ENCODE measurements at places on chromosomes 13 and 19. TPM values are rescaled to one million over a fixed set of nuclear protein-coding genes. Genes with fewer than 3 reads are reported as not detected.

Gene DHDH
- total RNA-seq, result 4.5 TPM

Gene SHANK1
- not detected for total RNA-seq

Gene PSG11
- total RNA-seq, result not detected

Gene AMH
- total RNA-seq, result 4.0 TPM

Gene SPPL2B
- total RNA-seq, result 56.8 TPM

Gene SOX1
- not detected for total RNA-seq

Gene C19orf73
- total RNA-seq, result 1.5 TPM

Gene CYP2F1
- total RNA-seq, result not detected

Gene HIPK4
- total RNA-seq, result not detected

Gene FRY
- total RNA-seq, result 7.8 TPM

Gene PRMT1
- total RNA-seq, result 394 TPM

Gene SPC24
- total RNA-seq, result 102 TPM

Gene ZNF724
- total RNA-seq, result 12.9 TPM

Gene EXOC3L2
- not detected for total RNA-seq

Gene FOXA3
- not detected for total RNA-seq
